AG09319 (cell line): ENCODE measurements at places on chromosomes 3 and 15.

- DNase-seq = peak; percentile 81
These were observed 61.3 kb upstream of the ACKR4 start for GRCh38 chr3:132535575-132536441.

- DNase-seq = no peak
These were observed 24.7 kb upstream of the ZBED2 start for GRCh38 chr3:111619833-111620232.

GRCh38 chr15:73965094-73965757 lies 26.9 kb downstream of the STOML1 start:
- no peak for DNase-seq

DNA sequence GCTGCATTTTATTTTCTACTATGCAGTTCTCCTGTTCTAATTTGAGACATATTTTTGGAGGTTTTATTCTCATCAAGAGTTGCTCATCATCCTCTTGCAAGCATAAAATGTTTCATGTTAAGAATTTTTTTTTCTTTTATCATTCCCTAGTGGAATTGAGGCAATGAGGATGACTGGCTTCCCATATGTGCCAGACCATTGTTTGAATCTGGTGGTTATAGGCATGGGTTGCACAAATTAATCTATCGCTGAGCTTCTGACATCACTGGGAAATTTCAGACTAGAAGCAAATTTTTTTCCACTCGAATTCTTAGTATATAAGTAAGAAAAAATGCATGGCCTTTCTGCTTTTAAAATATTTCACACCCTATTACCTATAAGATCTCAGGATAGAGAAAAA lies 279.1 kb upstream of the PLSCR5 start:
- DNase-seq = no peak

- no peak for DNase-seq
These were observed 563.7 kb downstream of the NSUN3 start for GRCh38 chr3:94626573-94626972.
